GM23338 (cell line): ENCODE measurements at places on chromosomes 12 and 14. TPM values are rescaled to one million over a fixed set of nuclear protein-coding genes. Genes with fewer than 3 reads are reported as not detected.
A peak's percentile ranks its signal among the peaks of the same experiment; 100 is the strongest.

Gene SPIC
- not detected in 2 replicates for total RNA-seq

Gene PRB2
- total RNA-seq: not detected in 2 replicates

Gene NR4A1
- 13.4 and 19.1 TPM in 2 replicates for total RNA-seq

Gene RERGL
- not detected in 2 replicates for total RNA-seq

GRCh38 chr12:108517288-108518100, 2.4 kb downstream of the FICD start:
- no peak overlapping the region for H3K4me3 ChIP-seq
- peaks cover 11% of the 10 kb centered on the region; the same call in 1 of the 2 replicates for H3K4me1 ChIP-seq
- H3K27ac ChIP-seq: no peak overlapping the region
- DNase-seq: no peak
- H3K27me3 ChIP-seq: no peaks in the 10 kb centered on the region
- peaks cover 29% of the 10 kb centered on the region for H3K36me3 ChIP-seq

GRCh38 chr12:116324654-116325335, 47.3 kb upstream of the MED13L start:
- DNase-seq: no peak
- H3K4me1 ChIP-seq: no peaks in the 10 kb centered on the region
- H3K36me3 ChIP-seq: no peaks in the 10 kb centered on the region
- no peak overlapping the region for H3K27ac ChIP-seq
- no peaks in the 10 kb centered on the region for H3K27me3 ChIP-seq

- H3K4me3 ChIP-seq: no peak overlapping the region
- no peaks in the 10 kb centered on the region for H3K4me1 ChIP-seq
- H3K27ac ChIP-seq: no peak overlapping the region
- no peaks in the 10 kb centered on the region for H3K36me3 ChIP-seq
- H3K27me3 ChIP-seq: no peaks in the 10 kb centered on the region
Observed at GRCh38 chr12:76144245-76144549, 59.7 kb upstream of the NAP1L1 start.

DNA sequence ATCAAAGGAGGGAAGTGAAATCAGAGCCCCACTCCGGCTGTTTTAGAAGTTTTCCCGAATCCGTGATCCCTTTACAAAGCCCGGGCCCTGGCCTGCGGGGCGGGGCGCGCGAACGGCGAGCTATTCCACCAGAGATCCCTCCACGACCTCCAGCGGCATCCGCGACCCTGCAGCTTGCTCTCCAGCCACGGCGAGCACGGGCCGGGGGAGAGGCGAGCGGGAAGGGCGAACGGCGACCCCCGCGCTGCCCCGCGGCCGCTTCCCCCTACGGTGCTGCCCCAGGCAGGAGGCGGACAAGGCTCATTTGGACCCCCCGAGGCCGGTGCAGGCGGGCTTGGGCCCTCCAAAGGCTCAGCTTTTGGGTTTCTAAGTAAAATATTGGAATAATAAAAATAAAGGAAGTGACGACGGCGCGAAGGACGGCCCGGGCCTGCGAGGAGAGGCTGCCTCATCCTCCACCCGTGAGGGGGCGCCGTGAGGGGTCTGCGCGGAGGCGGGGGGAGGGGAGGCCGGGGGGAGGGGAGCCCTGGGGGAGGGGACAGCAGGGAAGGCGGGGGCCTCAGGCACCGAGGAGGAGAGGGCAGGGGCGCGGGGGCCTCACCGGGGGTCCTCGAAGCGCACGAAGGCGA, 613 bp downstream of the SRSF9 start:
- no peak for DNase-seq
- peaks cover 10% of the 10 kb centered on the region; the same call in 1 of the 2 replicates for H3K4me1 ChIP-seq
- H3K36me3 ChIP-seq: peaks cover 21% of the 10 kb centered on the region
- H3K4me3 ChIP-seq: peak overlapping the region; percentile 77
- 0 out of 2 replicates have a peak, but pooled peaks cover 2% of the 10 kb centered on the region for H3K27me3 ChIP-seq
- H3K27ac ChIP-seq: peak overlapping the region; percentile 87

DNA sequence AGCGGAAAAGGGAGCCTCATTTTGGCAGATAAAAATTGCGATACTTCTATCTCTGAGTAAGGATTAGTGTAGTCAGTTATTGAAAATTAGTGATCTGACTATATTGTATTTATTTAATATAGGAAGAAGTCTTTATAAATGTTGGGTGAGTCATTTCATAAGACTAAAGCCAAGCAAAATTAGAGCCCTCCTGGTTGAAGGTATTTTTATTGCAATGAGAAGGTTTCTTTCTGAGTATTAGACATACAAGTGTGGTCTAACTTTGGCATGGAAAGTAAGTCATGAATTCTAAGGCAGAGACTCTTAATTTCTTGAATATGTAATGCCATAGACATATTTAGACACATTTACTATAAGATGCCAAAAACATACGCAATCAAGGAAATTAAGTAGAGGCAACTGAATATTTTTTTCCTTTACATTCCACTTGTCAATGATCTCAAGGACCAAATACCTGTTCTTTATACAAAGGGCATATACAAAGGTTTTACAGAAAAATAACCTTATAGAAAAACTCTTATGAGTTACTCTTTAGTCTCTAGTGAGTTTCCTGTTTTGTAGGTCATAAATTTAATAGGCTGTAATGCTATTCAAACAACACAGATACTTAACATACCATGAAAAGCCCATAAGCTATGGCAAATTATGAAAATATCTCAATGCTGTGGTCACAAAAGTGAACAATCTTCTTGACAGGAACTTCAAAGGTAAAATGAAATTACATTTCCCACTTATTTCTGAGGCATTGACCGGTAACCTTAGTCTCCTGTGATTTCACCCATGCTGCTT, 156.6 kb upstream of the BTG1 start:
- H3K36me3 ChIP-seq: no peaks in the 10 kb centered on the region
- no peaks in the 10 kb centered on the region for H3K27me3 ChIP-seq
- H3K4me1 ChIP-seq: peaks cover 26% of the 10 kb centered on the region

- no peaks in the 10 kb centered on the region for H3K27me3 ChIP-seq
- no peak overlapping the region for H3K27ac ChIP-seq
- no peak overlapping the region for H3K4me3 ChIP-seq
- no peaks in the 10 kb centered on the region for H3K4me1 ChIP-seq
Observed at GRCh38 chr14:92506231-92506630, 7.3 kb upstream of the RIN3 start.

GRCh38 chr14:86796221-86797074, 1196.5 kb downstream of the GALC start:
- H3K4me3 ChIP-seq: no peak overlapping the region
- no peaks in the 10 kb centered on the region for H3K27me3 ChIP-seq
- DNase-seq: no peak
- H3K4me1 ChIP-seq: no peaks in the 10 kb centered on the region
- no peak overlapping the region for H3K27ac ChIP-seq
- H3K36me3 ChIP-seq: no peaks in the 10 kb centered on the region

- no peaks in the 10 kb centered on the region for H3K27me3 ChIP-seq
- no peaks in the 10 kb centered on the region for H3K4me1 ChIP-seq
- no peaks in the 10 kb centered on the region for H3K36me3 ChIP-seq
- DNase-seq: peak; percentile 78
Observed at GRCh38 chr14:78530078-78530477, 359.9 kb downstream of the NRXN3 start.

DNA sequence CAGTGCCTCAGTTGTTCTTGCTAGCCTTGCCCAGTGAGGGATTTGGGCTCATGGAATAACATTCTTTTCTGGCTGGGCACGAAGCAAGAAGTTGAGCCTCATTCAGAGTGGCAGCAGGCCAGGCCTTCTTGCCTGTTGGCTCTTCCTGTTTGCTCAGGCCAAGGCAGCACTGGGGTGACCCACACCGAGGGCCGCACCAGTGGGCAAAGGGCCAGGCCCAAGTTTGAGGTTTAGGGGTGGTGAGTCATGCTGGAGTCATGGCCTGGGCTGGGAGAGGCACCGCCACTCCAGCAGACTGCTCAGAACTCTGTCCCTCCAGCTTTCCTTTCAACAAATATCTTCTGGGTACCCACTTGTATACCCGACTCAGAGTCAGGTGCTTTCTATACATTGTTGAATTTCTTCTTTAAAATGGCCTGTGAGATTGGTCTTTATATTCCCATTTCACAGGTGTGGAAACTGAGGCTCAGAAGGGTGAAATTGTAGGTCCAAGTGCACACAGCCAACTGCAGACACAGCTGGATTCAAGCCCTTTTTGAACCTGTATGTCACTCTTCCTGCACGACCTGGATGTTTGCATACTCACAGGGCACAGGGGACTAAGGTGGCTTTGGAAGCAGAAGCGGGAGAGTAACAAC, 279.4 kb downstream of the FOXN3 start:
- no peak overlapping the region for H3K4me3 ChIP-seq
- no peaks in the 10 kb centered on the region for H3K27me3 ChIP-seq
- H3K36me3 ChIP-seq: no peaks in the 10 kb centered on the region; the same call in 1 of the 2 replicates
- H3K4me1 ChIP-seq: peaks cover 25% of the 10 kb centered on the region
- no peak for DNase-seq
